ENCODE measurements at places on chromosomes 7 and 10.

- no peak for DNase-seq
Observed at GRCh38 chr7:47988496-47989386, 9.3 kb upstream of the HUS1 start.

DNA sequence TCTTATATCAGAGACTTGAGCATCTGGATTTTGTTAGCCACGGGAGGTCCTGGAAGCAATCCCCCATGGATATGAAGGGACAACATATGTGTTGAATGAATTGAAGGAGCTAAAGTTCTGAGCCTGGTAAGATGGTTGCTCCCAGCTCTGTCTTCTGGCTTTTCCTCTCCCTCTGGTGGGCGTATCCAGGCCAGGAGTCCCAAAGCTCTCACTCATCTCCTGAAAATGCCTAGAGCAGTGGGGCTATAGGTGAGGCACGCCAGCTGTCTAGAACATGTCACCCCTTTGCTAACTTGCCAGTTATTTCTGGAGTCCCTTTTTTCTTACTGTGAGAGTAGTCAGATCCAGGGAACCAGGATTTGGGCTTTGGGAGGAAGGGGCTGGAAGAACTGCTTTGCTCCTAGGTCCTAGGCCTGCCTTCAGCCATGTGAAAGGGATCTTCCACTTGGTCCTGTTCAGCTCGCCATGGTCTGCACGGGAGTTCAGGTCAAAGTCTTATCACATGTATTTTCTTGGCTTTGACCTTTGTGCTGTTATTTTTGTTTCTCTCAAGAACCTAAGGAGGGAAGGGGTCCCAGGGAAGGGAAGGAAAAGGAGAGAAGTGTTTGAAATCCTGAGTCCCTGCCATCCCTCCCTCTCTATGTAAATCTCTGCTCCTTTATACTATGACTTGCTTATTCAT, 73.6 kb downstream of the MINPP1 start:
- DNase-seq: no peak

DNA sequence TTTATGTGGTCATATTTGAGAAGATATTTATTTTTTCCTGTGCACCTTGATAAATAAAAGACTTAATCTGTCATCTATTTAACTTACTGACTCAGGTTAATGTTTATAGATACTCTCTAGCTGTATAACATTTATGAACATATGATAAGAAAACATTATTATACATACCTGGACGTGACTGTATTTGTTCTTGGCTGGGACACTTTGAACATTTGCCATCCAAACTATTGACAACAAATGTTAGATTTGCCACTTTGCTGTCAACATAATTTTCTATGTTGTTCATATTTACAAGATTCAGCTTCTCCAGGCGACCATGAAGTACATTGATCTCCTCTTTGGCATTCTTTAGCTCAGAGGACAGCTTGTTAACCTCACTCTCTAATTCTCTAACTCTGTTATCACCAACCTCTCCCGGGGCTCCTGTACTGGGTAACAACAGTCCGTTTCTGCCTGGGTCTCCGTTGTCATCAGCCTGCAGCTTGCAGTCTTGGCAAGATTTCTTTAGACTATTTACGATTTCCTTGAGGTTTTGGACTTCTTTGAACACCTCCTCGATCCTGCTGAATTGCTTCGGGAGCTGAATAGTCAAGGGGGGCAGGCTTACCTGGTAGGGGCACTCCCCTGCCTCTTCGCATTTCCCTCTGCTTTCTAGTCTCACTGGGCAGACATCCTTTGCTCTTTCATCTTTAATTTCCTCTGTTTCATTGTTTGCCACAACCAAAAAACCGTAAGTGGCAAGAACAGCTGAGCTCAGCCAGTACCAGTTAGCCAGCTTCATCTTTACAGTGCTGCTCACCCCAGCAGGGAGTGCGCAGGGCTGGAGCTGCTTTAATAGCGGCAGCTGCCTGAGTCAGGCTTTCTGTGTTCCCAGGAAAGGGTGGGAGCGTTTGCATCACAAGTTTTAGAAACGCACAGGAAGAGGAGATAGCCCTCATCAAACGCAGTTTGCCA, at the start of gene FGL2:
Gene FGL2, minus strand, starts transcription at position 807 of the 954 bp plus-strand sequence. Its CDS starts 26 bp downstream, at position 781.
- peak; percentile 21 for DNase-seq

GRCh38 chr7:20021831-20022230, 195.4 kb downstream of the MACC1 start:
- DNase-seq: no peak

DNA sequence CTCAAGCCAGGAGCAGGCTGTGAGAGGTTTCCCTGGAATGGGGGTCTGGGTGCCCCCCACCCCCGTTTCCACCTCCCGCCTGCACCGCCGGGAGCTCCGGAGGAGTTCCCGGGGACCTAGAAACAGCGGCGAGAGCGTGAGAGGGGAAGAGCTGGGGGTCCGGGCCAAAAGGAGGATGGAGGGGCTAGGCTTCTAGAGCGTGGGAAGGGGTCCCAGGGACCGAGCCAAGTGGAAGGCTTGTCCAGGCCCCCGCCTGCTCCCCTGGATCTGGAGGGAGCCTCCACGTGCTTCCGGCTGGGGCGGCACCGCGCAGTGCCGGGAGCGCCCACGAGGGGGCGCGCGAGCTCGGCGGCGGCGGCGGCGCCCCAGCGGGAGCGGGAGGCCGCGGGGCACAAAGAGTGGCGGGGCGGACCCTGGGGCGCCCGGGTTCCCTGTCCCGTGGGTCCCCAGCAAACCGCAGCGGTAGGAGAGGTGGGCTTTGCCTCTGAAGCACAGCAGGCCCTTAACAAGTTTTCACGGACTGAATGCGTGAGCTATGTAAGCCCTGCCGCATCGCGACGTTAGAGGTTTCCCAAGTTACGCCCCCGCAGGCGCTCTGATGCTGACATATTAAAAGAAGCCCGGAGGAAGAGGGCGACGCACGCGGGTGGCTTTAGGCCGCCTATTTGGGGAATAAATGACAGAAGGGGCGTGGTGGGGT, 104.4 kb upstream of the LRRC4 start:
- peak; percentile 75 for DNase-seq

- no peak for DNase-seq
Observed at GRCh38 chr10:74822101-74822500, 4.3 kb upstream of the KAT6B start.

- no peak for DNase-seq
Observed at GRCh38 chr10:128087884-128088709, 38.1 kb downstream of the MKI67 start.

DNA sequence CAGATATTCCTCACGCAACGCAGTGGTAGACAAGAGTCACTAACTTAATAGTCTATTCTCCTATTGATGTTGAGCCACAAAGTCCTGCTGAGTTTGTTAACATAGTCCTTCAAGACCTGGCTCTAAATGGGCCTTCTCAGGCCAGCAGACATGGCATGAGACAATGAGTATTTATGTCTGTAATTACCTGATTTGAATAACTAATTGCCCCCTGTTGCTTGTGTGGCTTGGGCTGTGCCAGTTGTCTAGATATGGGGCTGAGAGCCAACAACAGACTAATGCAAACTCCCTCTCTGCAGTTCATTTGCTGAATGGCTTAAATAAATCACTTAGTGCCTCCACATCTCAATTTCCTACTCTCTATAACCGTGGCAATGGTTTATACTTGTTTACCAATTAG, 65.5 kb upstream of the VWC2 start:
- no peak for DNase-seq

DNA sequence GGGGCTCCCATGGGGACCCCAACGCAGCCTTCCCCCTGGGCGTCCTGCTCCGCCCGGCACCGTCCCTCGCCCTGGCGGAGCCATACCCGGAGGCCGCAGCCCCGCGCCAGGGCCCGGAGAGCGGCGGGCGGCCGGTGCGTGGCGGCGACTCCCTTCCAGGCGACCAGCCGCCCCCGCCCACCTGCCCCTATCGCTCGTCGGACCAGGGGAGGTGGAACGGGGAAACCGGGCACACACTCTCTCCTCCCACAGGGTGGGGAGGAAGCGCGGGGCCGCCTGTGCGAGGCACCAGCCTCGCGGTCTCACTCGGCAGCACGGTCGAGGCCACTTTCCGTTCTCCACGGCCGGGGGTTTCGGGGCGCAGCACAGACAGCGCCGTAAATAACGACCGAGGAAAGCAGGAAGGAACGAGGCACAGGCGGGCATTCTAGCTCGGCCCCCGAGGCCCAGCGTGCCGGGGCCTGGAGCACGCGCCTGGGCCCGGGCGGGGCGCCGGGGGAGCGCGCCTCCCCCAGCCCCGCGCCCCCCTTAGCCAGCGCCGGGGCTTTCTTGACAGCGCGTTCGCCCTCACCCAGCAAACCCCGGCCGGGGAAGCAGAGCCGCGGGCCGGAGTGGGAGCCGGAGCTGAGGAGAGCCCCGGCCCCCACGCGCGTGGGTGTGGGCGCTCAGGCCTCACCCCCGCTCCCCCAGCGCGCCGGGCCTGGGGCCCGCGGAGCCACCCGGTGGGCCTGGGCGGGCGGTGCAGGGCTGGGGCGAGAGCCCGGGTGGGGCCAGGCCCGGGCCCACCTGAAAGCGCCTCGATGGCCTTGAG, 936 bp downstream of the IGF2BP3 start:
- DNase-seq: peak; percentile 14

GRCh38 chr7:18241543-18242231, 214.0 kb upstream of the PRPS1L1 start:
- DNase-seq: no peak

DNA sequence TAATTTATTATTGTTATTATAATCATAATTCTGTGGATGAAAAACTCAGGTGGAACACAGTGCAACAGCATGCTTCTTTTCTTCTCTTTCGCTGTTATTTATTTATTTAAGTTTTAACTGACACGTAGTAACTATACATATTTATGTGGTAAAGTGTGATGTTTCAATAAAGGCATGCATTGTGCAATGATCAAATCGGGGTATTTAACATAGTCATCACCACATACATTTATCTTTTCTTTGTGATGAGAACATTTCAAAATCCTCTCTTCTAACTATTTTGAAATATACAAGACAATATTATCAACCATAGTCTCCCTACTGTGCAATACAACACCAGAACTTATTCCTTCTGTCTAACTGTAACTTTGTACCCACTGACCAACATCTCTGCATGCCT, 152.5 kb upstream of the LYZL1 start:
- no peak for DNase-seq

- DNase-seq: no peak
Observed at GRCh38 chr7:110593355-110593754, 497.6 kb upstream of the LRRN3 start.

DNA sequence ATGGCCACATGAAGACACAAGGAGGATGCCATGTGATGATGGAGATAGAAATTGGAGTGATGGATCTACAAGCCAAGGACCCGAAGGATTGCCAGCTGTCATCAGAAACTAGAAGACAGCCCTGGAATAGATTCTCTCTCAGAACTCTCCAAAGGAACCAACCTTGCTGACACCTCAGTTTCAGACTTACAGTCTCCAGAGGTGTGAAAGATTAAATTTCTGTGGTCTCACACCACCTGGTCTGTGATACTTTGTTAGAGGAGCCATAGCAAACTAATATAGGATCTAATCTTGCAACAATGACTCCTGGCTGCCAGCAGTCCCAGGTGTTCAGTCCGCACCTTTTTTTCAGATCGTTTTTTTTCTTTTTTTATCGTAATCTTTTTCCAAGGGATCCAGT, 647.3 kb upstream of the GHITM start:
- no peak for DNase-seq

GRCh38 chr7:132544025-132544424, 32.2 kb downstream of the PLXNA4 start:
- no peak for DNase-seq

DNA sequence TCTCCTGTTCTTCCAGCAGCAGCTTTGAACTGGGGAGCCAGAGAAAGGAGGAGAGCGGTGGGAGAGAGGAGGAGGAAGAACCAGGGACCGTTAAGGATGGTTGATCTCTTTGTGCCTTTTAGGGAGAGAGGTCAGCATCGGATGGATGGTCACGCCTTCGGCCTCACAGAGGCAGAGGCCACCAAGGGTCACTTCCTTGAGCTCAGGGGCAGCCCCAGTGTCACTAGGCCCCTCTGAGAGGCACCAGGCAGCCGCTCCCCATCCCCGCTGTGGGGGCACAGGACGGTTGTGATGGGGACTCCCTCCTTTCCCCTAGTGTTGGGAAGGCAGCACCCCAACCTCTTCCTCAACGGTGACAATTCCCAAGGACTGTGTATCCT, 121.4 kb downstream of the DNAJB6 start:
- no peak for DNase-seq

GRCh38 chr7:1368682-1369571, 90.3 kb downstream of the MICALL2 start:
- no peak for DNase-seq

- DNase-seq: no peak
Observed at GRCh38 chr10:103849880-103850571, 5.3 kb downstream of the SH3PXD2A start.

DNA sequence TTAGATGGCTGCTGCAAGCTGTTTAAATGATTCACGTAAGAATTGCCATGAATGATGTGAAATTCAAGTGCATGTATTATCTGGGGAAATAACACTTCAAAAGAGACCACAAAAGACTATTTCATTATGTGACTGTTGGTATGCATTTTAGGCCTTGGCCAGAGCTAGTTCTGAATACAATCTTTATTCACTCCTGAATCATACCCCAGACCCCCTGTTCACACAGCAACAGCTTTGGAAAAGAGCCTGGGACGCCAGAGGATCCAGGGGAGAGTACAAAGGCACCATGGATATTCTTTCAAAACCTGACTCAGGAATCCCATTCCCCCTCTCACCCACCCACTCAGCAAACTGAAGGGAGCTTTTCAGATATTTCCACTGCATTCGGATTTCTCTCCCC, 377.1 kb upstream of the DPP6 start:
- no peak for DNase-seq

GRCh38 chr10:32348297-32349198, 1.6 kb upstream of the EPC1 start:
- DNase-seq: no peak

GRCh38 chr7:86904949-86905834, 154.3 kb downstream of the ELAPOR2 start:
- no peak for DNase-seq

DNA sequence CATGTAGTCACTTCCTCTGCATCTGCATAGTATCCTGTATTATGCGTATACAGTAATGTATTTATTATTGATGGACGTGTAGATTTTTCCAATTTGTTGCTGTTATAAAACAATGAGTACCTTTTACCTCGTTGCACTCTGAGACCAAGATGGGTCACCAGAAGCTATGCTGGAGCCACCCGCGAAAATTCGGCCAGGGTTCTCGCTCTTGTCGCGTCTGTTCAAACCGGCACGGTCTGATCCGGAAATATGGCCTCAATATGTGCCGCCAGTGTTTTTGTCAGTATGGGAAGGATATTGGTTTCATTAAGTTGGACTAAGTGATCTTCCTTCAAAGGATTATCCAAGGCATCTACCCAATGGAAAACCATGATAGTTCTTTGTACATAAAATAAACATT, 1.0 kb downstream of the PSMC2 start:
- no peak for DNase-seq

GRCh38 chr10:29545122-29545521, 89.6 kb downstream of the SVIL start:
- DNase-seq: no peak

GRCh38 chr7:114554781-114555537, 140.3 kb downstream of the FOXP2 start:
- no peak for DNase-seq

GRCh38 chr10:125050383-125050782, 108.5 kb downstream of the ZRANB1 start:
- DNase-seq: no peak

- no peak for DNase-seq
Observed at GRCh38 chr7:74233655-74234285, 20.4 kb downstream of the RFC2 start.

GRCh38 chr7:94297397-94297838, 97.3 kb upstream of the COL1A2 start:
- no peak for DNase-seq

- DNase-seq: no peak
Observed at GRCh38 chr7:64619705-64620104, 46.2 kb upstream of the ZNF107 start.

GRCh38 chr7:99002148-99002826, 124.0 kb downstream of the TRRAP start:
- DNase-seq: no peak

- no peak for DNase-seq
Observed at GRCh38 chr10:90412582-90412981, 445.3 kb downstream of the HTR7 start.
